Kidney (tissue), 22 donors: ENCODE measurements at places on chromosomes 3 and 15. TPM values are rescaled to one million over a fixed set of nuclear protein-coding genes. Genes with fewer than 3 reads are reported as not detected.

FGF7 gene
- 3.8 TPM for polyA plus RNA-seq

CCDC39 gene
- not detected for polyA plus RNA-seq

- no peak for DNase-seq
Measured at GRCh38 chr3:119255214-119255613, 14.5 kb upstream of the B4GALT4 start.

DNA sequence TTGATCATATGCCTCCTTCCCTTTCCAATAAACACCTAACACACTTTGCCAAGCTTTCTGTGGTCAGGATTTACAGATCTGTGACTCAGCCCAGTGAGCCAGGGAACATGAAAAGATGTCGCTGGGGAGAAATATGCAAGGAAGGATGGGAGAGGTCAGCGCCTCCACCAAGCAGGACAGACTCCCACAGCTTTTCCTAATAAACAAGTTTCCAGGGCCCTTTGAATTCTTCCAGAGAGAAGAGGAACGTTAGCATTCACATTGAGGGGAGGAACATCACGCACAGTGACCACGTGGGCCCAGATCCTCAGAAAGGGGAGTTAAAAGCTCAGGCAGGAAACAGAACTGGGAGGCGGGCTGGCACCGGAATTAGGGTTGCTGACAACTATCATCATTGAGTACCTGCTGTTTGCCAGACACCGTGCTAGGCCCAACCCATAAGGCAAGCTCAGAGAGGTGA, 33.3 kb upstream of the MRPS22 start:
- no peak for DNase-seq

- DNase-seq = no peak
Measured at GRCh38 chr15:36953346-36953745, 147.0 kb downstream of the MEIS2 start.

SPSB4 gene
- 1.9 TPM for polyA plus RNA-seq

- no peak for DNase-seq
Measured at GRCh38 chr15:94965593-94965992, 734.2 kb downstream of the MCTP2 start.

DNA sequence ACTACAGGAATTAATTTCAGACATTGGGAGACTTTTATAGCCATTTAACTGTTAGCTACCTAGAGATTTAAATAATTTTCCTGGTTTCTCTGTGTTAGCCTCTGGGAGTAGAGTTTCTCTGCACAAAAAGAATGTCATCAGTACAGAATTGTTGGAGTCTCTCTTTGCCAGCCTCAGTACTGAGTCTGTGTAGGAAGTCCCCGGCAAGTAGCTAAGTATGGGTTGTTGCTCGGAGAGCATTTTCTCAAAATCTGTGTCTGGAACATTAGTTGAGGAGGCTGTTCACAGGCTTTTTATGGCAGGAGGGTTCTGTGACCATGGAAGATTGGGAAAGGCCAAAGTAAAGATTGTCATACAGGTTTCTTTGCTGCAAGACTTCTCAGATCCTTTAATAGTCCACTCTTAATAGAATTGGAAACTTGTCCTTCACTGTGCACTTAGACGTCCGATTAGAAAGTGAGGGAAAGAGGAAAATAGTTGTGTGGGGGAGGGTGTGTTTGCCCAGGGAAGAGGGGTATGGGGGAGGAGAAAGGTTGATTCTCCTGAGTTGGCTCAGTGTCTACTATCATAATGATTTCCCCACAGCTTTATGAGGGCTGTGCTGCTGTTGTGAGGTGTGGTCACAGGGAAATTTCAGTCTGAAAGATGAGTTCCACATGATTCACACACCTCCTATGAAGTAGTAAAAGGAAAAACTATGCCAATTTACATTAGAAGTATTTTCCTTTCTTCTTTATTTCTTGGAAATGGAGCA, 207.1 kb downstream of the PTPRG start:
- DNase-seq = no peak

IQCF5 gene
- polyA plus RNA-seq = not detected

- DNase-seq = no peak
Measured at GRCh38 chr3:51702156-51702555, 4.7 kb upstream of the GRM2 start.

DNA sequence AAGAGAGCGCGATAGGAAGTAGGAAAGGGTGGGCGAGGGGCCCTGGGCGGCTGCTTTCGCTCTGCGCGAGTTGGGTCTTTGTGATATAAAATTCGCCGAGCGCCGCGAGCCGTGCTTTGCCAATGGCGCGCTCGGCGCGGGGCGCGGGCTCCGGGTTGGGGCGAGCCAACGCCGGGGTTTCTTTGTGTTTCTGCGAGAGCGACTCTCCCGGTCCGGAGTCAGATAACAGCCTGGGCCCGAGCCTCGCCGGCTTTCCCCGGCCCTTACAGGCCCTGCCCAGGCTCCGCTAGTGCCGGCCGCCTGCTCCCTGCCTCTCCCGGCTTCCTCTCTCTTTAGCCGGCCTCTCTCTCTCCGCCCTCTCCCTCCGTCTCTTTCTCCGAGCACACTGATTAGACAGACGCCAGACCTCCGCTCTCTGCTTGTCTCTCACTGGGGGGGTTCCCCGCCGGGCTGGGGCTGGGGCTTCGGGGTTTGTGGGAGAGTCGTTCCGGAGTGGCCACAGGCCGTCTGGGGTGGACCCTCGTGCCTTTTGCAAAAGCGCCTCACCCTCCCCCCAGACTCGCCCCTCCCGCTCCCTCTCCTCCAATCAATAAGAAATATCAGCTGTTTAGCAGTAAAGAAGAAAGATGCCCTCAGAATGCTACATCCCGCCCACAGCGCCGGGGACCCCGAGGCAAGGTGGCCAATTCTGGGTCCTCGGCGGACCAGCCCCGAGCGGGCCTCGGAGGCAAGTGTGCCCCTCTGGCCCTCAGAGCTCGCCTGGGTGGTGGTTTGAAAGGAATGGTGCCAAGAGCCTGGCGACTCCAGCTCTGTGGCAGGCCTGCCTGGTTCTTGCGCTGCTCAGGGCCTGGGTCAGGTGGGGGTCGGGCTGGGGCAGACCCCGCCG, 2.9 kb downstream of the NR2F2 start:
- DNase-seq = peak; percentile 61

DNA sequence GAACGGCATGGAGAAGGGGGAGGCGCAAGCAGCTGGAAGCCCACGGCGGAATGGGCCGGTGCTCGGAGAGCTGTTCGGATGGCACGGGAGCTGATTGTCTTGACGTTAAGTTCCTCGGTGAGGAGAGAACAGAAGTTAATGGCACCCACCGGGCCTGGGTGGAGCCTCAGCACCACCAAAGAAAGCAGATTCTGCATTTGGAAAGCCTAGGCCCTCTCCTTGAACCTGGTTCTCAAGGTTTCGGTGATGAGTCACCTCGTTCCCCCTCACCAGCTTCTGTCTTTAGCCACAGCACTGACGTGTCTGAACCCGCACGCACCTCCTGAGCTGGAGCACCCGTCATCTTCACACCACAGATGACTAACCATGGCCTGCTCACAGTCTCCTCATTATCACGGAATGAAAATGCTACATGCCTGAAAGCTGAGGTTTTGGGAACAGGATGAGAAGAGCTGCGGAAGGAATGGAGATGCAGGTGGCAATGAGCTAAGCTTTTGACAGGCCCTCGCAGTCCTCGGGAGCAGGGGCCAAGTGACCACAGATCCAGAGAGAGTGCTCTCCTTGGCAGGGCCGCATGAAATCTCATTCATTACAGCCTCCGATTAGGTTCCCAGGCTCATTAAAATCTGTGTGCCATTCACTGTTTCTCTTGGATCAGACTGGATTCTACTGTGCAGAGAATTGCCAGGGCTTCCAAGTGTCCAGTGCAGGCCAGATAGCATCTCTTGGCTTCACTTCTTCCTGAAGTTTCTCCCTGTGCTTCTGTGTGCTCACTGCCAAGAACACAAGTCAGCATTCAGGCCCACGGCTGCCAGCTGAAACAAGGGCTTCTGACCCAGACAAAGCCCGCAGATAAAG, 96.3 kb upstream of the DLG1 start:
- no peak for DNase-seq

- DNase-seq = no peak
Measured at GRCh38 chr3:184172681-184173373, 1.8 kb upstream of the AP2M1 start.

SLC12A1 gene
- polyA plus RNA-seq = 370 TPM

CERS3 gene
- not detected for polyA plus RNA-seq

- no peak for DNase-seq
Measured at GRCh38 chr3:161332792-161333191, 38.5 kb downstream of the SPTSSB start.

DNA sequence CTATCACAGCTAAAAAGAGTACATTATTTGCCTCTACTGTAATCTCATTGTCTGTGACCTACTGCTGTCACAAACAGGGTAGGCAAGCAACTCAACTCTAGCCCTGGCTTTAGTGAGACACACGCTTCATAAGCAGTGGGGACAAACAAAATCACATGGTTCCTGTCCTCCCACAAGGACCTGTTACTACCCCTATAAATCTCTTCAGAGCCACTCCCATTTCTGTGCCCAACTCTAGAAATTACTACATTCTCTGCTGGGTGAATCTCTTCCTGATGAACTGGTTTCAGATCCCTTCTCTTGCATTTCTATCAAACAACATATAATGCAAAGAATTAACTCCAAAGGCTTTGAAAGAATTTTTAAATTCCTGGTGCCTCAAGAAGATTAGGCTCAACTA, 117.3 kb downstream of the DMXL2 start:
- DNase-seq = no peak

DNA sequence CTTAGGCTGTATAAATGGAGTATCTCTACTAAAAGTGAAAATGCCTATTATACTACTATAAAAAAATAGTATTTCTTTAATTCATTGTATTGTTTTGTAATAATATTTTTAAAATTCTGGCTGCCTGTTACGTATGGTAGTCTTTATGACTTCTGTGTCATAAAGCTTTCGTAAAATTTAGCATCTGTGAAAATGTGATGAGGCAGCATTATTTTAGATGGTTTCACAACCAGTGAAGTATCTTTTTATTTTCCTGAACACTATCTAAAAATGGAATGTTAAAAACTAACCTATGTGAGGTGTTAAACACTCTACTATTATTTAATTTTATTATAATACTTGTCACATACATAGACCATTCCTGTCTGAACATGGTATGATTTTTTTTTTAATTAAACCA, 46.2 kb downstream of the LRCH3 start:
- DNase-seq = no peak

CTXN2 gene
- 0.15 TPM for polyA plus RNA-seq

DNA sequence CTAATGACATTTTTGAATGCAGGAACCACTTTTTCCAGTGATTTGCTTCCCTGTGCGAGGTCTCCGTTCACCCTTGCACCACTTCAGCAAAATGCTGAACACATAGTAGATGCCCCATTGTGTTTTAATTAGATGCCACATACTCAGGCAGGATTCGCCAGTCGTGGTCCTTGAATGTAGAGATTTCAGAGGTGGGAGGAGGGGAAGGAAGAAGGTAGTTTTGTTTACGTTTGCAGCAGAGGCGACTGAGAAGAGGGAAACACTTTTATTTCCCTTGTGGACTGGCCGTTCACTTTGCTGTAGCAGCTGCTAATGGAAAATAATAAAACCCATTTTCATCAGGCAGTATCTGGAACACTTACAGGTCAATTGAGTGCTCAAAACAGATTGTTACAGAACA, 262.8 kb upstream of the TBL1XR1 start:
- DNase-seq = no peak

CHD2 gene
- polyA plus RNA-seq = 22.5 TPM

DNA sequence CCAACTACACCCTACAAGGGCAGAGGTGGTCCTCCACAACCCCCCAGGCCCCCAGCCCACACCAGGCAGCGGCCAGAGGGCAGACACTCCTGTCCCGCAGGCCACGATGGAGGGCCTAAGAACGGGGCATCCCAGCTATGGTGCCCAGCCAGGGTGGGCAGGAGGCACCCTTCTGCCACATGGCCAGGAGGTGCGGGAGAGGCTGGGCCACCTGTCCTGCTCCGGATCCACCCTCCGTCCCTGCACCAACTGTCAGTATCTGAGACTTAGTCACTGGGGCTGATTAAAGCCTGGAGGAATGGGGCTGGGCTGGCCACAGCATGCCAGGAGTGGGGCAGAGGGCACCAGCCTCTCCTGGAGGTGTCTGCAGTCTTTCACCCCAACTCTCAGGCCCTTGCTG, 37.9 kb downstream of the TNK2 start:
- no peak for DNase-seq

GRCh38 chr3:111285694-111286093, 214.1 kb downstream of the NECTIN3 start:
- no peak for DNase-seq

- peak; percentile 58 for DNase-seq
Measured at GRCh38 chr3:185215873-185216606, 37.8 kb downstream of the EHHADH start.

- no peak for DNase-seq
Measured at GRCh38 chr3:69853027-69853426, 113.8 kb downstream of the MITF start.

GRCh38 chr3:94525043-94525442, 462.2 kb downstream of the NSUN3 start:
- no peak for DNase-seq

HTR3E gene
- not detected for polyA plus RNA-seq

GRCh38 chr3:193729088-193729465, 136.1 kb downstream of the OPA1 start:
- DNase-seq = no peak

- DNase-seq = peak; percentile 70
Measured at GRCh38 chr15:66269326-66270090, 16.0 kb upstream of the MEGF11 start.

GRCh38 chr3:125374501-125374995, 577 bp downstream of the ZNF148 start:
- peak; percentile 80 for DNase-seq

ROPN1 gene
- not detected for polyA plus RNA-seq

DNA sequence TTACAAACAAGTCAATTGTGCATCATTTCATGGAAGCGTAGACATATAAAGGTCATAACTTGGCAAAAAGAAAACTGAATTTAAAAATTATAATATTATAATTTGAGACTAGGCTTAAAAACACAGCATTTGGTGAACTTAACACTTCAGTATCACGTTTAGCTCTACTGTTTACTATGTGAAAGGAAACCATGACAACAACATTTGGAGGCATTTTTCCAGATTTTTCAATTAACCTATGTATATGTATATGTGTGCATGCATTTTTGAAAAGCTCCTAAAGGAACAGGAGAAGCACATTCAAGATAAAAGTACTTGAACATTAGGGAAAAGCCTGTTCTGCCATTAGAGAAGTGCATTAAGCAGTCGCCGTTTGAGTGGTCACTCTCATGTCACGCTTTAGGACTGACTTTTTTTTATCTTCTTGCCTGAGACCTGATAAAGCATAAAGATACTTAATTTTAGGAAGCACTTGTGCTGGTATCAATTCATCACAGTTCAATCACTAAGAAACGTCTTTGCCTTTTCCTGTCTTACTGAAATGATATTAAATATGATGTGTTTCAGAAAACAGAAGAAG, 156.0 kb downstream of the NAALADL2 start:
- no peak for DNase-seq

DNA sequence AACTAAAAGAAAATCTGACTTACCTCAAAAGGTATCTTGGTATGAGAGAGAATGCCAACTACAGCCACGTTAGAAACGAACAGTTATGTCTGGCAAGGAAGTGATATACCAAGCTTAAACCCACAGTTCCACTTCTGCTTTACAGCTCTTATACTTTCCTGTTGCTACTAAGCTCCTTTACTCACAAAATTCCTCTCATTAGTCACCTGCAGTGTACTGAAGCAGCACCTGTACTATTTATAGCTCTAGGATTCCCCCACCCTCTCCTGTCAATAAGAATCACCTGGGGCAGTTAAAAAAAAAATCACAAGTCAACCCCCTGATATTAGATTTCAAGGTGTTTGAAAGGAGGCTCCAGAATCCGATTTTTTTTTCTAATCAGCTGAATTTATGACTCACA, 2.9 kb upstream of the TMEM266 start:
- DNase-seq = no peak

GRCh38 chr15:70164910-70165715, 67.4 kb upstream of the TLE3 start:
- no peak for DNase-seq
